AG04450 (cell line): ENCODE measurements at places on chromosomes 6 and 20. TPM values are rescaled to one million over a fixed set of nuclear protein-coding genes. Genes with fewer than 3 reads are reported as not detected.

Gene SLC26A8
- polyA plus RNA-seq: not detected in 2 replicates

Gene SIRPB1
- polyA plus RNA-seq: not detected in 2 replicates

Gene SAMD5
- polyA plus RNA-seq: 1.9 and 3.1 TPM in 2 replicates

Gene CCDC170
- polyA plus RNA-seq: 0.99 and 1.9 TPM in 2 replicates

Gene RPL7L1
- polyA plus RNA-seq: 45.0 and 48.5 TPM in 2 replicates

Gene ZNF343
- polyA plus RNA-seq: 10.8 and 11.4 TPM in 2 replicates

Gene HLA-DQB1
- not detected in 2 replicates for polyA plus RNA-seq

Gene SERPINB6
- polyA plus RNA-seq: 107 and 120 TPM in 2 replicates

Gene MOG
- not detected in 2 replicates for polyA plus RNA-seq

Gene SMAP1
- polyA plus RNA-seq: 23.6 and 25.0 TPM in 2 replicates

Gene HLA-DMA
- polyA plus RNA-seq: 7.1 and 8.2 TPM in 2 replicates

Gene CHRNA4
- polyA plus RNA-seq: not detected in 2 replicates

Gene HCRTR2
- polyA plus RNA-seq: not detected in 2 replicates

Gene C20orf144
- polyA plus RNA-seq: 0.09 and 0.14 TPM in 2 replicates

Gene SOX18
- not detected in 2 replicates for polyA plus RNA-seq

Gene EFCAB8
- not detected in 2 replicates for polyA plus RNA-seq

Gene CST4
- not detected in 2 replicates for polyA plus RNA-seq

Gene CMTR1
- polyA plus RNA-seq: 25.1 and 26.8 TPM in 2 replicates

Gene POFUT1
- 40.2 and 43.6 TPM in 2 replicates for polyA plus RNA-seq

Gene BLOC1S5
- polyA plus RNA-seq: 8.4 and 15.1 TPM in 2 replicates

Gene LZTS3
- 2.0 and 3.1 TPM in 2 replicates for polyA plus RNA-seq

Gene TGM6
- polyA plus RNA-seq: not detected in 2 replicates

Gene MPIG6B
- not detected in 2 replicates for polyA plus RNA-seq

Gene ADA
- polyA plus RNA-seq: 12.5 and 12.6 TPM in 2 replicates

Gene HTR1E
- not detected in 2 replicates for polyA plus RNA-seq

Gene THEMIS
- not detected in 2 replicates for polyA plus RNA-seq

Gene FAM184A
- 0.02 and 0.06 TPM in 2 replicates for polyA plus RNA-seq

Gene BACH2
- polyA plus RNA-seq: 2.2 and 2.3 TPM in 2 replicates

Gene MYCT1
- polyA plus RNA-seq: 0.07 and 0.25 TPM in 2 replicates

Gene GJA1
- 261 and 323 TPM in 2 replicates for polyA plus RNA-seq

Gene LPIN3
- polyA plus RNA-seq: 1.2 and 2.0 TPM in 2 replicates

Gene PLCB1
- polyA plus RNA-seq: 12.3 and 16.4 TPM in 2 replicates

Gene APOBEC2
- not detected in 2 replicates for polyA plus RNA-seq

Gene CAGE1
- not detected in 2 replicates for polyA plus RNA-seq

Gene CST1
- not detected in 2 replicates for polyA plus RNA-seq

Gene VSX1
- polyA plus RNA-seq: 0.06 TPM in 1 of 2 replicates, not detected in the other

Gene NMBR
- polyA plus RNA-seq: 0.15 TPM in 1 of 2 replicates, not detected in the other

Gene RBBP8NL
- polyA plus RNA-seq: not detected in 2 replicates

Gene C6orf52
- polyA plus RNA-seq: 0.63 and 0.74 TPM in 2 replicates

Gene DZANK1
- polyA plus RNA-seq: 1.8 TPM in 2 replicates

Gene SEMG1
- polyA plus RNA-seq: not detected in 2 replicates

Gene ISM1
- polyA plus RNA-seq: not detected in 2 replicates

Gene CHMP4B
- 92.4 and 97.4 TPM in 2 replicates for polyA plus RNA-seq

Gene KCNQ5
- polyA plus RNA-seq: 0.52 TPM in 2 replicates

Gene TREM2
- 0.07 and 0.11 TPM in 2 replicates for polyA plus RNA-seq

Gene GABRR1
- polyA plus RNA-seq: not detected in 2 replicates

Gene NTSR1
- polyA plus RNA-seq: 0.09 and 0.12 TPM in 2 replicates

Gene DOK5
- polyA plus RNA-seq: 1.9 and 2.1 TPM in 2 replicates

Gene HLA-DPB1
- polyA plus RNA-seq: 0.94 and 1.6 TPM in 2 replicates

Gene PDYN
- polyA plus RNA-seq: not detected in 2 replicates
